ENCODE measurements at places on chromosomes 2 and 18.

- DNase-seq = no peak
Measured at GRCh38 chr2:184113696-184114403, 484.5 kb upstream of the ZNF804A start.

- DNase-seq = no peak
Measured at GRCh38 chr2:121336528-121337294, 51.7 kb upstream of the TFCP2L1 start.

GRCh38 chr18:26127786-26128185, 5.9 kb upstream of the PSMA8 start:
- no peak for DNase-seq

DNA sequence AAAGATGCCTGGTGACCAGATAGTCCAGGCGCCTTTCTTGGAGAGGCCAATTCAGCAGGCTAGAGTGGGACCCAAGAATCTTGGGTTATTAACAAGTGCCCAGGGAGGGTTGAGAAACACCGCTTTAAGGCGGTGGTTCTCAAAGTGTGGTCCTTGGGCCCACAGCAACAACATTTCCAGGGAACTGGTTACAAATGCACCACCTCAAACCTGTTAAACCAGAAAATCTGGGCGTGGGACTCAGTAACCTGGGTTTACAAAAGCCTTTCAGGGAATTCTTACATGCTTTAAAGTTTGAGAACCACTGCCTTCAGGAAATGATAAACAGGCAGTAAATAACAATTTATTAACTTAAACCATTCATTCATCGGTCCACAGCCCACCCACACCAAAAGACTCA, 92.5 kb downstream of the SP3 start:
- no peak for DNase-seq

DNA sequence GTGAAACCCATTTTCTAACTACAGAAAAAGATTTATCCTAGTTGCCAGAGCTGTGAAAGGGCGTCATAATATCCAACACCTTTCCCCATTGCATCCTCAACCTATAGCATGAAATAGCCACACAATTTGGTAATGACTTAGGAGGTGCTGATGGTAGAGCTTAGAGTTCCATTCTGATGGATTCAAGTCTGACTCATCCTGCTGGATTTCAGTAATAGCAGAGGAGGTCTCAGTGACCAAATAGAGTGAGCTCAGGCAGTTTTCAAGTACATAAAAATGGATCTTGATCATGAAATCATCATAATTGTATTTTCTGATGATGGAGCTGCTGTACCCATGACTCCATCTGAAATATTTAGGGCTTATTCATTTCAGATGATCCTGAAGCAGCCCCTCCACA, 270.7 kb upstream of the KLHL29 start:
- no peak for DNase-seq

DNA sequence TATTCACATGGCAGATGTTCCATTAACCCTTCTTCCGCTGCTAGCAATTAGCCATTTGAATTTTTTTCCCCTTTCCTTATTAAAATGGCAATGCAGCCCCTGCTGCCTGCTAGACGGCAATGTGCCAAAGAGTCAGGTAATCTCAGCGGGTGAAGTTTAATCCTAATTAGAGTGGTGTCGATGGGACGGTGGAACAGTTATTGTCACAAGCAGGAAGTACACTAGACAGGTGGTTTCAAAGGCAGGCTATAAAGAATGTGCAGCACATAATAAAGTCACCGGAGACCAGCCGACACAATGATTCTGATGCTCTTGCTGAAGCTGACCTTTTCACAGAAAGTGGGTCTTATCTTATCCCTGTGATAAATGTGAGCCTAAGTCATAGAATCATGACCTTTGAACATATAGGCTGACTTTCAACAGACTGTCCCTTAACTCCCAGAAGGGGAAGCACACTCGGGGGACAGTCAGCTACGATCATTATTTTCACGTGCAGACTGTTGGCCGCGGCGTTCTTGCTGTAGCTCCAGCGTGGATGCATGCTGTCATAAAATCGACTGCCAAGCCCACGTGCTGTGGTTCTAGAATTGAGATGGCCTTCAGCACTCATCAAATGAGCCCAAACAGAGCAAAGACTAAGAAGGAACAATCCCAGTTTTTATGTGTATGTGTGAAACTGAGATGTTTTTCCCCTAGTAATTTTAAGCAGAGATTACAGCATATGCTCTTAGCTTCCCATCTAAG, 926.2 kb upstream of the SOX11 start:
- DNase-seq = no peak

DNA sequence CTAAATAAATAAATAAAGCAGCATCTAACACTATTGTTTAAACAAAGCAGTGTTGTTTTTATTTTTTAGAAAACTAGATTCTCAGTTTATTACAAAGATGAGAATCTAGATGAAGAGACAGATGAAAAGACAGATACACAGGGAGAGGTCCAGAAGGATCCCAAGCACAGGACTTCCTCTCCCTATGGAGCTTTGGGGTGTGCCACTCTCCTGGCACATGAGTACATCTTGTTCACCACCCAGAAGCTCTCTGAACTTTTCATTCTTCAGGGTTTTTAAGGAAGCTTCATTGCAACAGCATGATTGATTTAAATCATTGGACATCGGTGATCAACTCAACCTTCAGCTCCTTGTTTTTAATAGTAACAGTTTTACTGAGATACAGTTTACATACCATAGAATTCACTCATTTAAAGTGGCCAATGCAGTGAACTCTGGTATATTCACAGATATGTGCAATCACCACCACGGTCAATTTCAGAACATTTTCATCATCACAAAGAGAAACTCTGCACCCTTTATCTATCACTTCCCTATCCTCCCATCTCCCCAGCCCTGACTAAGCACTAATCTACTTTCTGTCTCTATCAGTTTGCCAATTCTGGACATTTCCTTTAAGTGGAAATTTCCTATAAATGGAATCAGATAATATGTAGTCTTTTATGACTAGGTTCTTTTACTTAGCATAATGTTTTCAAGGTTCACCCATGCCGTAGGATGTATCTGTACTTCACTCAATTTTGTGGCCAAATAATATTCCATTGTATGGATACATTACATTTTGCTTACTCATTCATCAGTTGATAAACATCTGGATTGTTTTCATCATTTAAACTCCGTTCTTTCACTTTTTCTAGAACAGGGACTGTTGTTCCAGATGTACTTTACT, 62.3 kb upstream of the ZFP36L2 start:
- no peak for DNase-seq

GRCh38 chr2:195677884-195678283, 20.9 kb downstream of the SLC39A10 start:
- no peak for DNase-seq

DNA sequence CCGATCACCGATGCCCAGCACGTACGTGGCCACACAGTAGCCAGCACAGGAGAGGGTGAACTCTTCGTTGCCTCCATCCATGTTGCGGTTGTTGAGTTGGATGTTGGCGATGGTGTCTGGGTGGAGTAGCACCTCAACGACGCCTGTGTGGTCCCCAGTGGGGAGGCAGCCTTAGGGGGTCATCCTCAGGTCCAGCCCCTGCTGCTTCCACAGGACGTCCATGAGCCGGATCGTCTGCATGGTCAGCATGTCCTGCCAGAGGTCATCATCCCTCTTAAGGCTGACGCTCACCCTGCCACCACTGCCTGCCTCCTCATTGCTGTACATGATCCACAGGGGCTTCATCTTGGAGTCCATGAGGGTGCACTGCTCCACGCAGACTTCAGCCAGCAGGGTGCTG, 369.3 kb downstream of the CMPK2 start:
- no peak for DNase-seq

- DNase-seq = no peak
Measured at GRCh38 chr2:156505696-156506095, 69.5 kb downstream of the GPD2 start.
